ENCODE measurements at places on chromosomes 1 and 21.
A peak's percentile ranks its signal among the peaks of the same experiment; 100 is the strongest.

GRCh38 chr1:159798893-159799292 is 3.3 kb upstream of the FCRL6 start:
- DNase-seq: peak; percentile 73

DNA sequence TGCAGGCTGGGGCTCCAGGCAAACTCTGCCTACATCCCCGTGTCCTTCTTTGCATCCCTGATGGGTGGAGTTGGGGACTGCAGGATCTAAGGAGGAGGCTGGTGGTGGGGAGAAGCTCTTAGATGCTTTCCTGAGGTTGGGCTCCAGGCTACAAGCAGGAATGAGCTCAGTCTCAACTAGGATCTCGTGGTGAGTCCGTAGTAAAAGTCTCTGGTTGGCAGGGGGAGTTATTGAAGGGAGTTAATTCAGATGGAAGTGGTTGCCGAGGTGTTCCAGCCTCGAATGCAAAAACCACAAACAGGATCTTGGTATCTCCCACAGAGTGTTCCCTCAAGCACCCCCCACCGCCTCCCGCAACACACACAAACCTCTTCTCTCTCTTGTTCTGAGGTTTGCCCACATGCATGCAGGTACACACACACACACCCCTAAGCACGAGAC is 35.0 kb downstream of the TMCC2 start:
- DNase-seq: no peak

DNA sequence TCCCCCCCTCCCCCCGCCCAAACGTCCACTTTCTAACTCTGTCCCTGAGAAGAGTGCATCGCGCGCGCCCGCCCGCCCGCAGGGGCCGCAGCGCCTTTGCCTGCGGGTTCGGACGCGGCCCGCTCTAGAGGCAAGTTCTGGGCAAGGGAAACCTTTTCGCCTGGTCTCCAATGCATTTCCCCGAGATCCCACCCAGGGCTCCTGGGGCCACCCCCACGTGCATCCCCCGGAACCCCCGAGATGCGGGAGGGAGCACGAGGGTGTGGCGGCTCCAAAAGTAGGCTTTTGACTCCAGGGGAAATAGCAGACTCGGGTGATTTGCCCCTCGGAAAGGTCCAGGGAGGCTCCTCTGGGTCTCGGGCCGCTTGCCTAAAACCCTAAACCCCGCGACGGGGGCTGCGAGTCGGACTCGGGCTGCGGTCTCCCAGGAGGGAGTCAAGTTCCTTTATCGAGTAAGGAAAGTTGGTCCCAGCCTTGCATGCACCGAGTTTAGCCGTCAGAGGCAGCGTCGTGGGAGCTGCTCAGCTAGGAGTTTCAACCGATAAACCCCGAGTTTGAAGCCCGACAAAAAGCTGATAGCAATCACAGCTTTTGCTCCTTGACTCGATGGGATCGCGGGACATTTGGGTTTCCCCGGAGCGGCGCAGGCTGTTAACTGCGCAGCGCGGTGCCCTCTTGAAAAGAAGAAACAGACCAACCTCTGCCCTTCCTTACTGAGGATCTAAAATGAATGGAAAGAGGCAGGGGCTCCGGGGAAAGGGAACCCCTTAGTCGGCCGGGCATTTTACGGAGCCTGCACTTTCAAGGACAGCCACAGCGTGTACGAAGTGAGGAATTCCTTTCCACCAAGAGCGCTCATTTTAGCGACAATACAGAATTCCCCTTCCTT is 158.1 kb downstream of the RUNX1 start:
- DNase-seq: no peak

DNA sequence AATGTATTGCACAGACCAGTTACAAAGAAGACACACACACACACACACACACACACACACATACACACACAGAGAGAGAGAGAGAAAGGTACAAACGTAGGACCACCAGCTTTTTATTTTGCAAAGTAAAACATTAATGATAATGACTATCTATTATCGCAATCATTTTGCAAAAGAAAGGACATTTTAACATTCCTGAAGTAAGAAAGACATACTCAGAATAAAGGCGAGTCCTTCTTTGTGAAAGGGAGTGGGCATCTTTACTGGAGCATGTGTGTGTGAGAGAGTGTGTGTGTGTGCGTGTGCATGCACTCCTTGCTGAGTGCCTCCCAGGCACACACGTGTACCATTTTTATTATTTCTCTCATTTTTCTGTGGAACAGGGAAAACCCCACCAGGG is 28.4 kb downstream of the PPFIA4 start:
- DNase-seq: no peak

GRCh38 chr1:242086093-242086492 is 87.2 kb upstream of the MAP1LC3C start:
- DNase-seq: no peak

GRCh38 chr1:226647719-226648118 is 91.4 kb downstream of the ITPKB start:
- no peak for DNase-seq

DNA sequence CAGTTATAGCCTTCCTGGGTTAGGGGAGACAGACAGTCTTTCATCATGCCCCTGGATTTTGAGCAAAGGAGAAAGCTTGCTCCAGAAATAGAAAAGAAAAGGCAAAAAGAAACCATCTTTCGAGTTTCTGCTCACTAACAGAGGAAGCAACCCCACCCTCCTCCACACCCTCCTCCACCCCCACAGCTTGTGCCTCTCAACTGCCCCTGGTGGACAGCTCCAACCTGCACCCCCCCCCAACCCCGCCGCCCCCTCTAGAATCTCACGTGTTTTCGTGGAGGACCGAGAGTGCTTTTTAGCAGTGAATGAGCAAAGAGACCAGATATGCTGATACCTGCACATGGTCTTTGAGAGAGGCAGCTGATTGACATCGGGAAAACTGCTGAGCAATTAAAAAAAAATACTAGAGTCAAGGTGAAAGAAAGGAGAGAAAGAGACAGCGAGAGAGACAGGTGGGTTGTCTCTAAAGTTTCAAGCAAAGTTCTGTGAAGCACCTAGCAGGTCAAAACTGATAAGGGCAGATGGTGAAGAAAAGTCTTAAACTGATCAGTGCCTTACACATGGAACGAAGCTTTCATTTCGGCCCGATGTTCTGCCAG is 358.3 kb downstream of the KIF26B start:
- DNase-seq: peak; percentile 43

- DNase-seq: no peak
These were observed 8.9 kb downstream of the CACHD1 start for GRCh38 chr1:64478594-64479470.

GRCh38 chr1:190615818-190616217 is 138.2 kb upstream of the BRINP3 start:
- DNase-seq: no peak

DNA sequence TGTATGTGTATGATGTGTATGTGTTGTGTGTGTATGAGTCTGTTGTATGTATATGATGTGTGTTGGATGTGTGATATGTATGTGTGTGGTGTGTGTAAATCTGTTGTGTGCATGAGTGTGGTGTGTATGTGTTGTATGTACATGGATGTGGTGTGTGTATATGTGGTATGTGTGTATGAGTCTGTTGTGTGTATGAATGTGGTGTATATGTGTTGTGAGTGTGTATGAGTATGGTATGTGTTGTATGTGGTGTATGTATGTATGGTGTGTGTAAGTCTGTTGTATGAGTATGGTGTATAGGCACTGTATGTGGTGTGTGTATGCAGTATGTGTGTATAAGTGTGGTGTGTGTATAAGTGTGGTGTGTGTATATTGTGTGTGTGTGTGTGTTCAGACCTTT is 95.0 kb downstream of the PLXNA2 start:
- DNase-seq: no peak

DNA sequence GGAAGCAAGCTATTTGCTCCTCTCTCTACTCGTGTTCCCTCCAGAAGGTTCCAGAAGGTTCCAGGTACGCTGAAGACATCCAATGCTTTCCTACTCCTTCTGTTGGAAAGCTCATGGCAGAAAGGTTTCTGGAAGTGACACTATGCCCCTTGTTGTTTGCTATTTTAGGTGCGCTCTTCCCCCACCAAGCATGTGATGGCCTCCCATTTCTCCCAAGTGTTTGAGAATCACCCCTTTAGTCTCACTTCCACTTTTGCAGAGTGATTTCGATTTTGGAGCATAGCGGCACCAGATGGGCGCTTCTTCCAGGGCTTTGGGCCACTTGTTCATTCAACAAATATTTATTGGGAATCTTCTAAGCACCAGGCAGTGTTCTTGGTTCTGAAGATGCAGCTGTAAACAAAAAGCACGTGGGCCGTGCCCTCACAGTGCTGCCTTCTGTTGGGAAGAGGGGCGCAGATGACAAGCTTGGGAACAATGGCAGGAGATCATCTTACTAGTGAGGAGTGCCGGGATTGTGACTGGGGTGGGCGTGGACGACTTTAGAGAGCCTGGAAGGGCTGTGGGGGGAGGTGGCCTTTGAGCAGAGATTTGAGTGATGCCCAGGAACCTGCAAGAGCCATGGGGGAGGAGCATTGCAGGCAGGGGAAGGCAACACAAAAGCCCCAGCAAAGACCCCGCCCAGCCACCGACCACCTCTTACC is 43.0 kb upstream of the TARDBP start:
- DNase-seq: no peak

GRCh38 chr1:184061396-184062003 is 10.0 kb downstream of the TSEN15 start:
- peak; percentile 39 for DNase-seq

GRCh38 chr1:227449051-227449450 is 114.3 kb upstream of the ZNF678 start:
- DNase-seq: no peak

- DNase-seq: no peak
These were observed 401 bp downstream of the TP73 start for GRCh38 chr1:3652548-3653285.

- DNase-seq: no peak
These were observed 130.8 kb downstream of the CAPN8 start for GRCh38 chr1:223534677-223535076.

GRCh38 chr1:40312238-40313205 is 4.6 kb downstream of the COL9A2 start:
- DNase-seq: no peak

DNA sequence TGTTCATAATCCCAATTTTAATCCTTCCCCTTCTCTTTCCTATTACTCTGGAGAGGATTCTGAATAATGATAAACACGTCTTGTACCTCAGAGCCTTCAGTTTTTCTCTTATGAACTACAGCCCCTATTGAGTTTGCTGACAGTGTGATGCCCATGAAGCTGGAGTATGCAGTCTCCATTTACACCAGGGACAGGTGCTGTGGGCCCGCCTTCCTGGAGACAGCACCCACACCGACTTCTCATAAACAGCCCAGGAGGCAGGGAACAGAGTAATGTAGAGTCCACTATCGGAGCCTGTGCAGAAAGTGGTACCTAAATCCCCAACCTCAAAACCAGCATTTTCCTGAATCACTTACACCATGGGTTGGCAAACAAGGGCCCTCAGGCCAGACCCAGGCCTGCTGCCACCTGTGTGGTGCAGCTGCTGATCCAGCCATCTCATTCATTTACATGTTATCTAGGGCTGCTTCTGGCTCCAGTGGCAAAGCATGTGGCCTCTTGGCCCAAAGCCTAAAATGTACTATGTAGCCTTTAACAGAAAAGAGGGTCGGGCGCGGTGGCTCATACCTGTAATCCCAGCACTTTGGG is 95.1 kb upstream of the KRTAP19-8 start:
- no peak for DNase-seq

DNA sequence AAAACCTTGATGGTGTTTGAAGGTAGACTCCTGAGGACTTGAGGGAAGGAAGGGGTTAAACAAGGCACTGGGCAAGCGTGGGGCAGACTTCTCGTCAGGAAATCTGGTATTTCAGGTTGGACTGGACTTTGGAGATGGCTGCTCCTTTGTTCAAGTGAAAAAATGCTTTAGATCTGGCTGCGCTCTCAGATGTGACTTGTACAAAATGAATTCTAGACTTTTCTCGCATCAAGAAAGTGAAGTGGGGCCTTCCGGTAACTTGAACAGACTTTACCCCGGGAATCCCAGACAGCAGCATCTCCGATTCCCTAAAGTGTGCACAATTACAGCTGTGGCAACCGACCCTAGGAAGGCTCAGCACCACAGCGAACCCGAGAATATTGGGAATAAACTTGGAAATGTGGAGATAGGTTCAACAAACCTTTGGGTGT is 44.3 kb upstream of the ERRFI1 start:
- DNase-seq: peak; percentile 77

DNA sequence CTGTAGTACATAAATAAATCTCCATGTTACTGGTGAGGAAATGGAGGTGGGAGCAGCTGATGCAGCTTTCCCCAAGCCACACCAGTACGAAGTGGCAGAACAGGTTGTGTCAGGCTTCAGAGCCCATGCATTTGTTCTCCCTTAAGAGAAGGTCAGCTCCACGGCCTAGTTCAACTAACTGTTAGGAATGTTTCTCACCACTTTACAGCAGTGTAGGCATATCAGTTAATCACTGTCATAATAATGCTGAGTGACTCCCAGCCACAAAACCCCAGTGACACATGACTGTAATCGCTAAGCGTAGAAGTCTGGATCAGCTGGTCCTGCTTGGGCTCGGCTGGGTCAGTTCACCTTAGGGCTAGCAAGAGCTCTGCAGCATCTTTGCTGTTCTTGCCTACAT is 90.4 kb downstream of the VPS26C start:
- DNase-seq: peak; percentile 43

DNA sequence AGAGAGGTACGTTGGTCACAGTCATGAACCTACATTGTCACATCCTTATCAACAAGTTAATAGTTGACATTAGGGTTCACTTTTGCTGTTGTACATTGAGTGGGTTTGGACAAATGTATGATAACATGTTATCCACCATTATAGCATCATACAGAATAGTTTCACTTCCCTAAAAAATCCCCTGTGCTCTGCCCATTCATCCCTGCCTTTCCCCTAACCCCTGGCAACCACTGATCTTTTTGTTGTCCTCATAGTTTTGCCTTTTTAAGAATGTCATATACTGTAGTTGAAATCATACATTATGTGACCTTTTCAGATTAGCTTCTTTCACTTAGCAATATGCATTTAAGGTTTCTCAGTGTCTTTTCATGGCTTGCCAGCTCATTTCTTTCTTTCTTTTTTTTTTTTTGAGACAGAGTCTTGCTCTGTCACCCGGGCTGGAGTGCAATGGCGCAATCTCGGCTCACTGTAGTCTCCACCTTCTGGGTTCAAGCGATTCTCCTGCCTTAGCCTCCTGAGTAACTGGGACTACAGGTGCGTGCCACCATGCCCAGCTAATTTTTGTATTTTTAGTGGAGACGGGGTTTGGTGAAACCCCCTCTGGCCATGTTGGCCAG is 50.6 kb downstream of the UCK2 start:
- no peak for DNase-seq

DNA sequence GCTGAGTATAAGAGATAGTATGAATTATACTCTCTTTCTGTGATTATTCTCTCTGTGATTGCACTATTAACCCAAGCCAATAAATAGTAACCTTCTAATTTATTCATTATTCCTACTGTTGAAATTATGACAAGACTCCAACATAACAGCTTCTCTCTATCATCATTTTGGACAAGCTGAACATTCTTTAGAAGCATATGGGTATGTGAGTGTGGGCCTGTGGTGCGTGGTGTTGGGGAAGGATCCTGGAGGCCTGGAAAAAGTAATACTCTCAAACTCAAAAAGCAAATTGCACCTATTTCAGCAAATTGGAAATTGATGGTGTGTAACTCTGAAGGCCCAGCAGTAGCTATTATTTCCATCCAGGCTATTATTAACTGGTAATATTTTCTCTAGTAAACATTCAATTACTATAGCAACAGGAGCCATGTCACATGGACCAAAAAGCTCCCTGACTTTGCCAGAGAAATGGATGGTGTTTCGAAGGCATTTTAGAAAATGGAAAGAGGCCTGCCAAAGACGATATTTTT is 502.8 kb downstream of the LTN1 start:
- no peak for DNase-seq

Data from renal pelvis (tissue), 12 donors.